EH (cell line): ENCODE measurements at places on chromosomes 1 and 21.

- no peak for DNase-seq
These were observed 3.6 kb upstream of the TMEM54 start for GRCh38 chr1:32904797-32905196.

GRCh38 chr1:58722967-58723366, 23.1 kb upstream of the MYSM1 start:
- peak; percentile 69 for DNase-seq

- peak; percentile 66 for DNase-seq
These were observed 25.6 kb downstream of the PADI3 start for GRCh38 chr1:17274186-17275170.

- peak; percentile 27 for DNase-seq
These were observed 128.0 kb downstream of the ADAMTS1 start for GRCh38 chr21:26717146-26717739.

GRCh38 chr1:236639686-236640085, 35.4 kb upstream of the HEATR1 start:
- DNase-seq: no peak

- DNase-seq: no peak
These were observed 144.0 kb upstream of the ADGRL4 start for GRCh38 chr1:79150576-79150975.

- no peak for DNase-seq
These were observed 178.8 kb downstream of the ETS2 start for GRCh38 chr21:38984568-38984967.

GRCh38 chr1:94709891-94710581, 110.1 kb upstream of the SLC44A3 start:
- peak; percentile 90 for DNase-seq

GRCh38 chr21:46210378-46211136, 18.0 kb downstream of the LSS start:
- DNase-seq: no peak

GRCh38 chr1:57063406-57064125, 97.8 kb upstream of the C8B start:
- DNase-seq: peak; percentile 70

- DNase-seq: peak; percentile 20
These were observed 214.1 kb downstream of the NUF2 start for GRCh38 chr1:163535807-163536206.

GRCh38 chr21:45982092-45982757, 655 bp downstream of the COL6A1 start:
- peak; percentile 36 for DNase-seq

GRCh38 chr1:34686531-34686930, 68.3 kb upstream of the GJB5 start:
- DNase-seq: no peak

DNA sequence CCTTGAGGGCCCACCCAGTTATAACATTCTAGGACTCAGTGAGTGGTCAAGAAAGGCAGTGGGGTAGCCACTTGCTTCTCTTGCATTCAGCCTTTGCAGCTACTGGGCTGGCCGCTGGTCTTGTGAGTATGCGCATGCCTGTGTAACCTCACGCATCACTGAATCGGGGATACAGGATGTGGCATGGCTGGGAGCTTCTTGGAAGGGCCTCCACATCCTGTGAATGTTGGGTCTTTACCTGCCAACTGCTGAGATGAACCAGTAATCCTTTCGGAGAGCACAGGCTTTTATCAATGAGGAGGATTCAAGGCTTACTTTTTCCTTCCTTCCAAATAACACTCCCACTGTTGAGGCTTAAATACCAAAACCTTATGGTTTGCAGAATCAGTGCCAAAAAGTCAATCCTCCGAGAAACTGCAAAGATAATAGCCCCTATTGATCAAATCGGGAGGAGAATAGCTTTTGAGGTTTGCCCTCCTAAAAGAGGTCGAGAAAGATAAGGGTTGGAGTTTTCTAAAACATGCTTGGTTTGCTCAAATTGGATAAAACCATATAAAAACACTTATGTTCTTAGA, 198.9 kb upstream of the UBE2U start:
- DNase-seq: no peak

GRCh38 chr1:161304927-161305866, 4.6 kb downstream of the MPZ start:
- no peak for DNase-seq

DNA sequence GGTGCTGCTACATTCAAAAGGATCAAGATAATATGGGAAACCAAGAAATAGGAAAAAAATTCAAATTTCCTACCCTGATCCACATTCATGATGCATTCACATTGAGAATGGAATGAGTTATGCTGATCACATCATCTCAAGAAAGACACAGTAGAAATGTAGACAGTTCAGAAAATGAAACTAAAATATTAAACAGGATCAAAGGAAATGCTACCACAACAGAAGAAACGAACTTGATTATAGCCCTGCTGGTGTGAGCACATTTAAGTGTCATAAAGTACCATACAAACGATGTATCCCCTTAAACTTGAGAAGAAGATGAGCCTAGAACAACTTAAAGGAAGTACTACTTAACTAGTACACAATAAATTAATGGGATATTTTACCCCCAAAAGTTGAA, 21.3 kb downstream of the SYDE2 start:
- no peak for DNase-seq

DNA sequence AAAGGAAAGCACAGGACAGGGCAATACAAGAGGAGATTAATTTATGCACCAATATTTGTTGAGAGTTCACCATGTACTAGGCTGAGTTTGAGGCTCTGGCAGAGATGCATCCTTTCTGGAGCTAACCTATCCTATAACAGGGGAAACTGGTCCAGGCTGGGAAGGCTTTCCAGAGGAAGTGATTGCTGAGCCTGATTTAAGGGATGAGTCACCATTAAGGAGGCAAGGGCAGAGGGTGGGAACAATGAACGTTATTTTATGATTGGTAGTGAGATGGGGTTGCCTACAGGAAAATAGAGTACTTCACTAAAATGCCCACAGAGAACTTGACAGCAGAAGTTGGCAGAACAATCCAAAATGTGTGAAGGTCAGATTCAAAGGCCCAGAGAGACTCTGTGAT, 141.4 kb downstream of the PLPP3 start:
- peak; percentile 63 for DNase-seq

GRCh38 chr1:113616156-113616555, 143.1 kb downstream of the PHTF1 start:
- no peak for DNase-seq

DNA sequence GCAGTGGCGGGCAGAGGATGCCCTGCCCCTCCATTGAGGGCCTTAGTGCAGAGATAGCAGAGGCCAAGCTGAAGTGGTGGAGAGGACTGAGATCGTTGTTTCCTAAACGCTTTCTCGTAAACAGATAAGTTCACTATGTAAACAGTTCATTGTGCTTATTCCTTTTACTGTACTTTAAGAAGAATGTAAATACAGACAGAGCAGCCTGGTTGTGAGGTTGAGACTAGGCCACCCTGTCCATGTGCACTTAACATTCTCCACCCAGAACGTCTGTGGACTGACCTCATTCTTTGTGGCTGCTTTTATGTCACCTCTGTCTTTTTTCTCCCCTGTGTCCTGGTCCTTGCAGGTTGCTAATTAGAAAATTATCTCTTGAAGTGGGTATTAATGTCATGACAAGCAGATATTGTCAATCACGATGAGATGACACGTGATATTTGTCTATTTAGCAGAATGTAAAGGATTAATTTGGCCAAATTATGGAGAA, 8.5 kb downstream of the CENPS start:
- no peak for DNase-seq

- no peak for DNase-seq
These were observed 792 bp downstream of the GOLPH3L start for GRCh38 chr1:150696162-150696561.
